Activated CD8-positive, alpha-beta T cell treated with anti-CD3 and anti-CD28 coated beads, Interleukin-2, amount 10 ng/mL, durations not matched to agents 7 days and 5 days (primary cell): ENCODE measurements at places on chromosomes 4 and X.

GRCh38 chrX:130669233-130669632 is 233.8 kb downstream of the ENOX2 start:
- H3K27ac ChIP-seq, result no peak overlapping the region
- H3K27me3 ChIP-seq, result no peaks in the 10 kb centered on the region
- H3K4me3 ChIP-seq, result no peak overlapping the region
- peaks cover 15% of the 10 kb centered on the region for H3K36me3 ChIP-seq
- DNase-seq, result no peak

GRCh38 chrX:153297376-153297775 is 24.2 kb downstream of the PNMA6F start:
- H3K27ac ChIP-seq, result no peak overlapping the region
- peaks cover 12% of the 10 kb centered on the region for H3K4me1 ChIP-seq
- no peak for DNase-seq
- peaks cover 25% of the 10 kb centered on the region for H3K27me3 ChIP-seq

GRCh38 chr4:174314770-174315169 is 31.1 kb downstream of the CEP44 start:
- DNase-seq, result no peak
- H3K27me3 ChIP-seq, result no peaks in the 10 kb centered on the region
- H3K4me1 ChIP-seq, result peaks cover 12% of the 10 kb centered on the region

DNA sequence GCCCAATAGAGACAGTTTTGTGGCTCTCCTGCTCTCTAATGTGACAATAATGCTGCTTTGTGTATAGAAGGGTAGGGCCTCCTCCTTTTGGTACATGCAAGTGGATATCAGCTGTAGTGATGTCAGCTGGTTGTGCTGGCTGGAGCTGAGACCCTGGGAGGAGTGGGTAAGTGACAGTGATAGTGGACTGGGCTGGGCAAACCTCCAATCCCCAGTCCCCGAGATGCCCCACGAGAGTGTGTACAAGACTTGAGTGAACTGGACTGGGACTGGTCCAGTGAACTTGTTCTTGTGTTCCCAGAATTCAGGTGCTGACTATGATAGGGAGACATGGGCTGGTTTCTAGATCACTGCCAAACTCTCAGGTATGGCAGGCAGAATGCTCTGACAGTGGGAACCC is 583.6 kb upstream of the PCDH10 start:
- no peak overlapping the region for H3K27ac ChIP-seq
- no peak for DNase-seq
- no peaks in the 10 kb centered on the region for H3K27me3 ChIP-seq
- H3K36me3 ChIP-seq, result no peaks in the 10 kb centered on the region
- H3K4me3 ChIP-seq, result no peak overlapping the region
- no peaks in the 10 kb centered on the region for H3K4me1 ChIP-seq

DNA sequence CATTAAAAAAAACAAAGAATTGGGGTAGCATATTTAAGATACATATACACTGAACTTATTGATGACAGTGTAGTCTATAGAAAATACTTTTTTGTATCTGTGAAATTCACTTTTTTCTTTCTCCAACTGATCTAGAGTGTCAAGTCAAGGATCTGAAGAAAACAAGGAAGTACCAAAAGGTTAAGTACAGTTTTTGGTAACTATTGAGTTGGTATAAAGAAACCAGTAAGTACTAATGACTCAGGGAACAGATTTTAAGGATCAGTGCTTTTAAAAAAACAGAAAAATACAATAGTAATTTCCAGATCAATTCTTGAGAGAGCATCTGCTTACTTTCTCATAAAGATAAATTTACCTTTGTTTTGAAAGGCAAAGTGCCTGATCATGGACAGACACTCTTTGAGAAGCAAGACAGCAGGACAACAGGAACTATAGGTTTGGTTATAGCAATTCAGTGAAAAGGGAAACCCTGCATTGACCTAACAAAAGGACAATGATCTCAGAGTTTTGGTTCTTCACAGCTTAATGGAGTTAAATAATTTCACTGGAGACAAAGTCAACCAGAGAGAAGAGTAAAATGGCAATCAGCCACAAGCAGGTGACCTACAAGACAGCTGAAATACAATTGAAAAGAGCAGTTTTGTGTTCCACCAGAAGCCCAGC is 23.4 kb downstream of the TRMT10A start:
- no peak overlapping the region for H3K4me3 ChIP-seq
- peaks cover under 1% of the 10 kb centered on the region for H3K27me3 ChIP-seq
- no peak for DNase-seq
- H3K36me3 ChIP-seq, result no peaks in the 10 kb centered on the region
- H3K4me1 ChIP-seq, result no peaks in the 10 kb centered on the region
- no peak overlapping the region for H3K27ac ChIP-seq

GRCh38 chr4:54745031-54745770 is 87.4 kb downstream of the KIT start:
- no peak for DNase-seq
- H3K27ac ChIP-seq, result no peak overlapping the region
- peaks cover 17% of the 10 kb centered on the region for H3K36me3 ChIP-seq

GRCh38 chr4:104938624-104939023 is 208.1 kb upstream of the TET2 start:
- H3K27ac ChIP-seq, result peak overlapping the region; percentile 69
- H3K27me3 ChIP-seq, result no peaks in the 10 kb centered on the region
- peak; percentile 77 for DNase-seq
- H3K4me3 ChIP-seq, result no peak overlapping the region
- peaks cover 17% of the 10 kb centered on the region for H3K36me3 ChIP-seq

DNA sequence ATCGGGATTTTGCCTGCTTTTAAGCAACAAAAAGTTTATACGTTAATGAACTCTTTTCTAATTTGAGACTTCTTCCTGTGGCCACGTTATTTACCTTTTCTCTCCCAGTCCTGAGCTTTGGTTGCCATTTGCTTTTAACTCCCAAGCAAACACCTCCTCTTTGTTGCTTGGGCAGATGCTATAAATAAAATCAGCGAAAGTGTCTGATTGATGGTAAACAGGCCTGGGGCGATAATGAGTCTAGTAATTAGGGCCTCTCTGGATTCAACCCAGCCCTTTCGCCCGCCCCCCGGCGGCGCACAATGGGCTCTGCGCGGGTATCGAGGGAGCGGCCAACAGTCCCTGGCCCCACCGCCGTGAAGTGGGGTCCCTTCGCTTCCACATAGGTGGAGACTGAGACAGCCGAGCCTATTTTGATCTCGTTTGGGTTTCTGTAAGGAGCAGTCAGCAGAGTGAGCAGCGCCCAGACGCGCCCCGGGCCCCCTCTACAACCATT is 790 bp downstream of the CLGN start:
- H3K27ac ChIP-seq, result no peak overlapping the region
- no peaks in the 10 kb centered on the region for H3K36me3 ChIP-seq
- peaks cover 10% of the 10 kb centered on the region for H3K4me1 ChIP-seq
- peak overlapping the region; percentile 76 for H3K4me3 ChIP-seq
- peaks cover 52% of the 10 kb centered on the region for H3K27me3 ChIP-seq
- DNase-seq, result no peak

GRCh38 chrX:129093706-129094105 is 429.6 kb downstream of the SMARCA1 start:
- H3K36me3 ChIP-seq, result no peaks in the 10 kb centered on the region
- no peak overlapping the region for H3K4me3 ChIP-seq
- no peaks in the 10 kb centered on the region for H3K27me3 ChIP-seq
